ENCODE measurements at places on chromosomes 7 and 10. TPM values are rescaled to one million over a fixed set of nuclear protein-coding genes. Genes with fewer than 3 reads are reported as not detected.

Gene AMPH
- total RNA-seq, result 2.8 TPM

Gene ARPC1A
- 137 TPM for total RNA-seq

Gene DPYSL4
- total RNA-seq, result 0.84 TPM

Gene CACNB2
- total RNA-seq, result 2.0 TPM

Gene ADAM22
- total RNA-seq, result 4.2 TPM

Gene SLC18A2
- total RNA-seq, result not detected

Gene VIPR2
- total RNA-seq, result 71.0 TPM

DNA sequence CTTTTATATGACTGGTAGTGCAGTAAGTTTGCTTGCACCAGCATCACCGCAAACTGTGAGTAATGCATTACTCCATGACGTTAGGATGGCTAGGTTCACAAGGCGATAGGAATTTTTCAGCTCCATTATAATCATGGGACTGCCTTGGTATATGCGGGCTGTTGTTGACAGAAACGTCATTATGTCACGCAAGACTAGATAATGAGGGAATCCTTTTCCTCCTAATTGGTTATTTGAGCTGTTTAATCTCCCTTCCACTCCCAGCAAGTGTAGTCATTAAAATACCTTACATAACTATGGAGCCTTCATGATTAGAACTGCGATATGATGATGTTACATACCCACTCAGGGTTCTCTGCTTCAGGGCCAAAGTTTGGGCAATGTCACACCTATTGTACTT is 17.3 kb downstream of the KLLN start:
- DNase-seq, result no peak

- DNase-seq, result no peak
These were observed 43.7 kb downstream of the GNA12 start for GRCh38 chr7:2800220-2800930.

- no peak for DNase-seq
These were observed 228.5 kb downstream of the CACNB2 start for GRCh38 chr10:18368682-18369081.

- no peak for DNase-seq
These were observed 276.2 kb upstream of the SORCS1 start for GRCh38 chr10:107440741-107441140.

DNA sequence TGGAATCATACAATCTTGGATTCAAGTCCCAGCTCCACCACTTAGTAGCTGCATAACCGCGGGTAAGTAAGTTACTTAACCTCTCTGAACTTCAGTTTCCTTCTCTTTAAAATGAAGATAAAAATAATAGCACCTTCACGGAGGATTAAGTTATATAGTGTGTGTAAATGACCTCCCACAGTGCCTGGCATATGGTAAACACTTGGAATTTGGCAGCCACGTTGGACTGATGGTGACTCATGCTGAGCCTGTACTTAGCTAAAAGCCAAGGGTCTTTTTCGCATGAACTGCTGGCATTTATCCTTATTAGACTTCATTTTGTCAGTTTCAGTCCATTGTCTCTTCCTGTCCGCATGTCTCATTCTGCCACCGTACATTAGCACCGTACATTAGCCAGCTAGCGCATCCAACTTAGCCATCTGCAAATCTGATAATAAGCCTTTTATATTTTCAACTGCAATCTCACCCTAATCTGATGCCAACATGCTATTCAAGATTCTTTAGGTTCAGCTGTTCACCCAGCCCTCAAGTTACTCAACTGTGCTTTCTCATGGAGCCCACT is 11.2 kb downstream of the SLC13A4 start:
- no peak for DNase-seq

DNA sequence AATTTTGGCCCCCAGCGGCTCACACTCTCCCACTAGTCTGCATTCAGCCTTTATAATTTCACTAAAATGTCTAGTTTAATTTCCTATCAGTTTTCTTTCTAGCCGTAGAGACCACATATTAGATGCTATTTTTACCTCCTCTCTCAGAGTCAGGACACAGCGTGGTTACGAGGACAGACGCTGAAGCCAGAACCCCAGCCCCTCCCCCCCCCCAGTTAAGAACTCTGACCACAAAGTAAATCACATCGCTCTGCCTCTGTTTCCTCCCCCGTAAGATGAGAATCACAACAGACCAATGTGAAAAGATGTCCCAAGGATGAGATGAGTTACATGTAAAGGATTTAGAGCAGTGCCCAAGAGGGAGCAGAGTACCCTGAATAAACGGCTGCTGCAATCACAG is 11.1 kb upstream of the TARP start:
- DNase-seq, result no peak

- DNase-seq, result no peak
These were observed 10.5 kb downstream of the FAM171A1 start for GRCh38 chr10:15360566-15360965.

GRCh38 chr10:86200269-86200668 is 166.3 kb downstream of the GRID1 start:
- no peak for DNase-seq

- DNase-seq, result no peak
These were observed 2.4 kb upstream of the PKD1L1 start for GRCh38 chr7:47950714-47951113.

GRCh38 chr10:90458054-90458453 is 399.8 kb downstream of the HTR7 start:
- DNase-seq, result no peak

DNA sequence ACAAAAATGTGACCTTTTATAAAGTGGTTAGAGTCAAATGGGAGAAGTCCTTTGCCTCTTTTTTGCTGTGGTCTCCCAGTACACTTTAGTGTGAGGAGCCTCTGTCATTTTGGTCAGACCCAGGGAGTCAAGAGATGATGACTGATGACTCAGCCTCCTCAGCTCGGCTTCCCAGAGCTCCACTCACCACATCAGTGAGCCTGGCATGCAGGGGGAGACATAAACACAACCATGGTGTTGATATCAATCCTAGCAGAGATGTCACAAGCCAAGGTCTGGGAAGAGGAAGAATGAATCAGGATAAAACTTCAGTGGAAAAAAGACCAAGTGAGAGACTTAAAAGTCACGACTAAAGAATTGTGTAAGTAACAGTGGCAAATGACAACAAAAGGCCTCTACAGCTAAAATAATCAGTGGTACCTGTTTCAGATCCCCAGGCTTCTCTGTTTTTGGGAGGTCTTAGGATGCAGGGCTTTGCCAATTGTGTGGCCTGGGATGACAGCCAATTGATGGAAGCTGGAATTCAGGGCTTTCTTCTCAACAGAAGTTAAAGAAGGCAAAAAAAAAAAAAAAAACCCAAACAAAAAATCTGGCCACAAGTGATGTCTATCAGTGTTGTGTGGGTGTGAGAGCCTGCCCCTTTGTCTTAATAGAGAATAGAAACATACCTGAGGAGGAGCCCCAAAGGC is 50.2 kb downstream of the TFAM start:
- no peak for DNase-seq

DNA sequence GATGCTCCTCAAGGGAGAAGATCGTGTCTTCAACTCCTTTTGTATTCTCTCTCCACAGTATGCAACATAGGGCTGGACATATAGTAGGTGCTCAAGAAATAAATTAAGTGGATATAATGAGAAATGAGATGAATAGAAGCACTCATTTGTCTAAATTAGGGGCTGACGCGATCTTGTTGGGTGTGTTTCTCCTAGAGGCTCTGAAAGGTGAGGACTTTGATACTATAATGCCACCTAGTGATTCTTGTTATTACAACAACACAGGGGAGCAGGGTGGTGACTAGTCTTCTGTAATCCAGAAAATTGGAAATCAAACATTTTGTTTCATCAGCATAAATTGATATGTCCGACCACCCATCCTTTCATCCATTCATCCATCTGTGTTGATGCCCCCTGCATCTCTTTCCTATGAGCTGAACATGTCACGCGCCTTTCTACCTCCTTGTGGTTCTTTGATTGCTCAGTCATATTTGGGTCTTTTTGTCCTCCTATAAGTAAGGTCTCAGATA is 3.5 kb upstream of the CFAP58 start:
- DNase-seq, result no peak

DNA sequence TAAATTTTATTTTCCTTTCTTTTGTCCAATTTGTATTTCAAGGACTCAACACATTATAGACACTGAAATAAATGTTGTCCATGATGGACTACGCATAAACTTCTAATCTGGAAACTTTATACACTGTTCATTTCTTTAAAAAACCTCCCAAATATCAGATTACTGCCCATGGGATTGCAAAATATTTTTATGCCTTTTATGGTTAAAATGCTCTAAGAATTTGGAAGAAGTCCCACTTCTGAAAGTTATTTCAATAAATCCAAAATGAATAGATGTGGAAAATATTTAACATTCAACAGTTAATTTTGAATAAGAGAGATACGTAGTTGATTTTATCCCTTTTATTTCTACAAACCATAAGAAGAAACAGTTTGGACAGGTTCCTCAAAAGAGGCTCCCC is 46.1 kb downstream of the CABCOCO1 start:
- no peak for DNase-seq

DNA sequence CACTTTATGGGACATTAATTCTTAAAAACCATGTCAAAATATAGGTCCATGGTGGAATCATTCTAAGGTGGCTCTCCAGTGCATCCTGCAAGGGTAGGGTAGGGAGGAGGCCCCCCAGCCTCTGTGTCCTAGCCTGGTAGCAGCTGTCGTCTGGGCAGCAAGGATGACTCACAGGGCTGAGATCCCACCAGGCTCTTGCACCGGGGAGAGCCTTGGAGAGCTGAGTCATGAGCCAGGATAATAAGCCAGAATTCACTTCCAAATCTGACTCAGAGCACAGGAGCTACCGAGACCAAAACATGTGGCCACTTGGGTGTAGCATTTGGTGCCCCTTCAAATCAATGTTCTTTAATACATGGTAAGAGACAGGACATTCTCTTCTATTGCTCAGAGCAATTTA is 298.5 kb downstream of the NEBL start:
- DNase-seq, result no peak

GRCh38 chr7:107876916-107877315 is 14.1 kb upstream of the DLD start:
- no peak for DNase-seq

GRCh38 chr10:72096115-72097000 is 8.0 kb upstream of the SPOCK2 start:
- no peak for DNase-seq
